ENCODE measurements at places on chromosomes 2 and 18.
A peak's percentile ranks its signal among the peaks of the same experiment; 100 is the strongest.

GRCh38 chr2:147460155-147460554, 384.7 kb upstream of the ACVR2A start:
- DNase-seq, result no peak

DNA sequence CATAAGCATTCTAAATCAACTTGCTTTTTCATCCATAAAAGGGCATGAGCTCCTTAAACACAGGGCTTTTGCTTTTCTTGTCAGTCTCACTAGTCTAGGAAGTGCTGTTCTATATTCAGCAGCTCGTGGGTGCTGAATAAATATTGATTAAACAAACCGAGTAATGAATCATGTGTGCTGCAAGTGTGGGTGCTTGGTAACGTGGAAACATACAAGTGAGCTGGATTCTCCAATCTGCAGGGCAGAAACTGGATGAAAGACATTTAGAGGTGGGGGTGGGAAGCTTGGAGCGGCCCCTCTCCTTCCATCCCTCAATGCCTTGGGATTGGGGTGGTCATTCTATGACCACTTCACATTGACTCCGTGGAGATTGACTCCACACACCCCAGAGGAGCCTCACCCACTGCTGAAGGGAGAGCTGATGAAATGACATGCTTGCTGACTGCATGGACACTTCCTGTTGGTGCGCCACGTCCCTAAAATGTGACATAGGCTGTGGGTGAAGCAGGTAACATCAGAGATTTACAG, 114.6 kb downstream of the DOCK10 start:
- DNase-seq, result no peak

DNA sequence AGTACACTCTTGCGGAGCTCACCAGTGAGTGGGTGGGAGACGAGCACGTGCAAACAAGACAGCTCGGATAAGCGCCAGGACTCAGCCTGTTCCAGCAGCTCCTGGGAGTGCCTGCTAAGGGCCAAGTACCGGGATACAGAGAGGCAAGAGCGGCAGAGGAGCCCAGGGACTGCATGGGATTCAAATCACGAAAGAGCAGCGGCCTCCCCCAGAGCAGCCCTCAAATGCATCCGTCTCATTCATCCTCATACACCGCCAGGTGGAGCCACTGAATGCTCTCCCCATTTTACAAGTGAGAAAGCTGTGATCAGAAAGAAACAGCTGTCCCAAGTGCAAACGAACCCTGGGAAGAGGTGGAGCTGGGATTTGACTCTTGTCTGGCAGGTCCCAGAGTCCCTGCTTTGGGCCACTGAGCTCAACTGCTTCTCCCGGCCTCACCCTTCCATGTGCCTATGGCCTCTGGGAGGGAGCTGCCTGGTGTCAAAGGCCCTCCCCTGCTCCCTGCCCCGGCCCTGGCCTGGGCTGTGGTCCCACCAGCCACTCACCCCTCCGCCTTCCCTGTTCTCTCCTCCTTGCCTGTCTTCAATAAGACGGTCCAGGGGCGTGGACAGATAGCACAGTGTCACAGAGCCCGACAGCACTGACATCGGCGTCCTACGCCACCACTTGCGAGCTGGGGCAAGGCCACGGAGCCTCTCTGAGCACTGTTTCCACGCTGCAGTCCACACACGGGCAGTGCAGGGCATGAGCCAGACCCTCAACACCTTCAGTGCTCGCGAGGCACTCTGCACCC, 72.8 kb upstream of the TAF1B start:
- DNase-seq, result peak; percentile 81

GRCh38 chr18:58287353-58288274, 243.6 kb downstream of the NEDD4L start:
- DNase-seq, result peak; percentile 76

DNA sequence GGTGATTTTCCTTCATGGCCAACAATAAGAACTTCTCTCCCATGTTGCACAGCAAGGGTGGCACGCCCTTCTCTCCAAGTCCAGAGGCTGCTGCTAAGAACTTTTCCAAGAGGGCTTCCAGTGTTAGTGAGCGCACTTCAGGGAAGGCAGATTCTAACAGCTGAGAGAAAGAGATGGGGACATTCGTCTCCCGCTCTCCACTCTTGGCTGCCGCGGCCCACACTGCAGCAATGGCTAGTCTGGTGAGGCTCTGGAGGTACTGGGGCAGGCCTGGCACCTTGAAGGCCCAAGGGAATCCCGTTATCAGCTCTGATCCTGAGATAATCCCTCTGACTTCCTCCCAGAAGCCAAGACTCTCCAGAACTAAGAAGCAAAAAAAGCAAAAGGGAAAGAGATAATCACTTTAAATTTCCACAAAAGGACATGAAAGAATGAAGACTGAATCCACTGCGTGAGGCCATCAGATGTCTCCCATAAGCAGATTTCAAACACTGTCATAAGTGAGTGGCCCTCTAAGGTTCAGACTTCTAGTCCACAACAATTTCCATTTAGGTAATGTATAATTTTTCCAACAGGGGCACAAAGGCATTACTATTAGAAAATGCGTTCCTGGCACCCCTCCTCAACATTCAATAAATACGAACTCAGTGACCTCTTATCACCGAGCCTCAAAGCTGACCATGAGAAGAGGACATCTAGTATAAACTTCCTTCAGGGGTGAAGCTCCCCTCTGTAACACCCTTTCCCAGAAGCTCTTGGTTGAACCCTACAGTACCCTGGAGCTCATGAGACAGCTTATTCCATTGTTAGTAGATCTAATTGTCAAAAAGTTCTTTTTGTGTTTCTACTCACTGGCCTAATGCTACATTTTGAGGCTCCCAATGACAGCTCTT, 66.7 kb upstream of the ZFP36L2 start:
- DNase-seq, result no peak

DNA sequence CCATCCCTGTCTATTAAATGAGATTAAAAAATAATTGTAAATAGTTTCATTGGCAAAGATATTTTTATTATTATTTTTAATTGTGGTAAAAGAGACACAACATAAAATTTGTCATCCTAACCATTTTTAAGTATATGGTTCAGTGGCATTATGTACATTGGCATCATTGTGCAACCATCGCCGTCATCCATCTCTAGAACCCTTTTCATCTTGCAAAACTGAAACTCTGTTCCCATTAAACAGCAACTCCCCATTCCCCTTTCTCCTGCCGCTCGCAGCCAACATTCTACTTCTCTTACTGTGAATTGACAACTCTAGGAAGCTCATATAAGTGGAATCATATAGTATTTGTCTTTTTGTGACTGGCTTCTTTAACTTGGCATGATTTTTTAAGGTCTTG, 25.3 kb downstream of the LAMA3 start:
- no peak for DNase-seq

DNA sequence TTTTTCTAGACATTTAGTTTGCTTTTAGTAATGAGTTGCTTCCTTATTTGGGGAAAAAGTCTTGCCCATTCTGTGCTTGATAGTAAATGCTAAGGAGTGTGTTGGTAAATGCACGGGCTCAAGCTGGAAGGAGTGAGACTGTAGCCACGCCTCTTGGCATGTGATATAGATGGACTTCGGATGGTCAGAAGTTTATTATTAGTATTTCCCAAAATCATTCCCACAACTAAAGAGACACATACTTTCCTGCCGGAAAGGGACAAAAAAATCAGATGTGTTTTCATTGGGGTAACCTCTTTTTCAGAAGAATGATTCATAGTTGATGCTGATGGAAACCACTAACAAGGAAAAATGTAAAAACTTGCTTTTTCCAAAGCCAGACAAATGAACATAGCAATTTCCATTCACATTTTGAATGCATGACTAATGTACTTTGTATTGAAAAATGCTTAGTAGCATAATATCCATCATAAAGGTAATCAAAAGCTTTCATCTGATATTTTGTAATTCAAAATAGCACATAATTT, 133.2 kb downstream of the ZNF532 start:
- DNase-seq, result no peak

- DNase-seq, result no peak
Measured at GRCh38 chr2:58650781-58651180, 409.7 kb upstream of the FANCL start.

GRCh38 chr2:145032791-145033190, 512.9 kb upstream of the ZEB2 start:
- no peak for DNase-seq

- DNase-seq, result no peak
Measured at GRCh38 chr2:216391401-216391800, 19.1 kb upstream of the MARCHF4 start.

GRCh38 chr2:74464406-74464805, 776 bp downstream of the MOGS start:
- no peak for DNase-seq

DNA sequence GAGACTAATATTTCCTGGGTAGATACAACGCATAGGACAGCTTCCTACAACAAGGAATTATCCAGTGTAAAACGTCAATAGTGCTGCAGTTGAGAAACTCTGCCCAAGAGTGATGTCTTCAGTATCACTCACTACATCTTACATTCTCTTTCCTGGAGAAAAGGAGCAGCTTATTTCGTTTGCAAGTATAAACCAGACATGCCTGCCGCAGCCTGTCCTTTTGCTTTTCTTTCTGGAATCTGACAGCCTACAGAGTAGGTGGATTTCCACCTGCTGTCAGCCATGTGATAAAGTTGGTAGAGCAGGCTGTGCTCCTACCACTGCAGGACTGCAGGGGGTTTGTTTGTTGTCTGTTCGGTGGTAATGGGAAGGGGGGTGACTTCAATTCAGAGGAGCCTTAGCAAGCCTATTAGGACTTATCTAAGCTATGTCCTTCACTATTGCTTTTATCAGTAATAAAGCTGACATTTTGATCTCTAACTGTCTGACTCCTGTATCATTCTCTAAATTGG, 439.1 kb downstream of the GRB14 start:
- no peak for DNase-seq

DNA sequence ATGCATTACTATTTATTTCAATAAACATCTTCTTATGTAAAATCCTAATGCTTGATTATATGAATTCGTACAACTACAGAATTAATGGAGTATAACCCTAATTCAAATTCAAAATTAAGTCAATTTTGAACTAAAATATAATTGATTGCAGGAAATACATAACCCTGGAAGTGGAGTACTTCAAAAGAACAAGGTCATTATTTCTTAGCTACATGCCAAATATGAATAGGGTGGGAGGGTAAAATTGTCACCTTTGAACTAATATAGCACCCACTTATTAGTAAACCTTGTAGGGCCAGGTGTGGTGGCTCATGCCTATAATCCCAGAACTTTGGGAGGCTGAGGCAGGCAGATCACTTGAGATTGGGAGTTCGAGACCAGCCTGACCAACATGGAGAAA, 895.4 kb upstream of the ACVR2A start:
- DNase-seq, result no peak

DNA sequence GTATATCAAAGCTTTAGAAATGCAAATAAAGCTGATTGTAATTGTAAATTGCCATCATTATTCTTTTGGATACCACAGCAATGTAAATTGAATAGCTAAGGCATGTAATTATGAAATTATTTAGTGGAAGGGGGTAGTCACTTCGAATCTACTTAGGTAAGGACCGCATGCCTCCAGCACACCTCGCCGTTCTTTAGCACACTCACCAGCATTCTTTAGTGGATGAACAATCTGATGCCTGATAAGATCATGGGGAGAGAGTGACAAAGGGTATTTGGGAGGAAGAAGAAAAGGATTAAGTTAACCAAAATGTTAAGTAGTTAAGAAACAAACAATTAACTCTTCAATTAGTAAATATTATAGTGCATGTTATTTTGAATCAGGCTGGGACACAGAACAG, 46.4 kb upstream of the DSC1 start:
- DNase-seq, result no peak

GRCh38 chr2:111118981-111119821, 1.5 kb upstream of the BCL2L11 start:
- no peak for DNase-seq

- no peak for DNase-seq
Measured at GRCh38 chr18:44589693-44590355, 90.9 kb upstream of the SETBP1 start.

GRCh38 chr18:11688972-11689668, at the start of gene GNAL:
Gene GNAL, plus strand, starts transcription at chr18:11689264. Its CDS starts 300 bp downstream, at chr18:11689564.
- DNase-seq, result peak; percentile 55

DNA sequence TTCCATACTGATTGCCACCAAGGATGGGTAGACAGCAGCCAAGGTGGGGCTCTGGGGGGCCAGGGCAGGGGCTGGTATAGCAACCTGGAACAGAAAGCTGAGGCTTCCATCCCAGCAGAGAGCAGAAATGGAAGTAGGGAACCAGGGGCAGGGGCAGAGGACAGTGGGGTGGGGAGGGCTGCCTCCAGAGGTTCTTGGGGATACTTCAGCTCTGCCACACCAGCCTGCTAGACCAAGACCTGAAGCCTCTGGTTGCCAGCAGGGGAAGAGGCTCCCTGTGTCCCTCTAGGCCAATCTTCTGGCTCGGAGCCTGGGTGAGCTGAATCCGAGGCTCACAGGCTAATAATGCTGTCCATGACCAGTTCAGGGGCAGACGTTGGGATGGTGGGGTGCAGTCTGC, 329.0 kb downstream of the DYSF start:
- DNase-seq, result no peak

- DNase-seq, result no peak
Measured at GRCh38 chr2:200658278-200658864, 72.6 kb downstream of the AOX1 start.
